ENCODE measurements at places on chromosomes 6 and 20. TPM values are rescaled to one million over a fixed set of nuclear protein-coding genes. Genes with fewer than 3 reads are reported as not detected.

GRCh38 chr6:159726255-159726917 lies 920 bp upstream of the WTAP start:
- H3K27ac ChIP-seq, result peak overlapping the region; percentile 97
- no peaks in the 10 kb centered on the region for H3K27me3 ChIP-seq
- no peak for DNase-seq

DNA sequence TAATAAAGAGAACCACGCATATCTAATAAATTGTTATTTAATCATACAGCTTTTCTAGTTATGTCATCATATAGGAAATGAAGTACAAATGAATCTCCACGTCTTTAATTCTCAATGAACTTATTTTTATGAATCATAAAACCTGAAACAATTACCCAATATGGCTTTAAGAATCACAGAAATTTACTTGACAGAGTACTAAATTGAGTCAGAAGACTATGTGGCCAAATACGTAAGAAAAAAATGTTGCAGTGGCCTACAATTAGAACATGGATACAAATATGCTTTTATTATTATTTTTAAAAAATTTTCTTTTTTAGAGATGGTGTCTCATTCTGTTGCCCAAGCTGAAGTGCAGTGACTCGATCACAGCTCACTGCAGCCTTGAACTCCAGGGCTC lies 584.7 kb upstream of the SLC35B3 start:
- H3K27ac ChIP-seq, result no peak overlapping the region
- no peak overlapping the region for H3K4me3 ChIP-seq
- H3K4me1 ChIP-seq, result no peaks in the 10 kb centered on the region
- DNase-seq, result no peak
- H3K27me3 ChIP-seq, result no peaks in the 10 kb centered on the region

- no peaks in the 10 kb centered on the region for H3K4me1 ChIP-seq
- no peak overlapping the region for H3K27ac ChIP-seq
- H3K27me3 ChIP-seq, result no peaks in the 10 kb centered on the region
Measured at GRCh38 chr6:83176246-83176645, 16.8 kb downstream of the PGM3 start.

GRCh38 chr6:117547688-117548621 lies 54.4 kb downstream of the GOPC start:
- H3K36me3 ChIP-seq, result no peaks in the 10 kb centered on the region
- peak overlapping the region; percentile 50 for H3K4me3 ChIP-seq
- H3K27ac ChIP-seq, result peak overlapping the region; percentile 41
- peaks cover 38% of the 10 kb centered on the region for H3K4me1 ChIP-seq

ATP6V1G2 gene
- total RNA-seq, result 6.0 TPM

ADTRP gene
- total RNA-seq, result 7.0 TPM
